Activated CD8-positive, alpha-beta memory T cell treated with anti-CD3 and anti-CD28 coated beads, Interleukin-2, amount 50 U/mL, for 4 hours (primary cell): ENCODE measurements at places on chromosomes 5 and 9.

- no peak for DNase-seq
Measured at GRCh38 chr9:123771690-123772089, 158.2 kb downstream of the DENND1A start.

DNA sequence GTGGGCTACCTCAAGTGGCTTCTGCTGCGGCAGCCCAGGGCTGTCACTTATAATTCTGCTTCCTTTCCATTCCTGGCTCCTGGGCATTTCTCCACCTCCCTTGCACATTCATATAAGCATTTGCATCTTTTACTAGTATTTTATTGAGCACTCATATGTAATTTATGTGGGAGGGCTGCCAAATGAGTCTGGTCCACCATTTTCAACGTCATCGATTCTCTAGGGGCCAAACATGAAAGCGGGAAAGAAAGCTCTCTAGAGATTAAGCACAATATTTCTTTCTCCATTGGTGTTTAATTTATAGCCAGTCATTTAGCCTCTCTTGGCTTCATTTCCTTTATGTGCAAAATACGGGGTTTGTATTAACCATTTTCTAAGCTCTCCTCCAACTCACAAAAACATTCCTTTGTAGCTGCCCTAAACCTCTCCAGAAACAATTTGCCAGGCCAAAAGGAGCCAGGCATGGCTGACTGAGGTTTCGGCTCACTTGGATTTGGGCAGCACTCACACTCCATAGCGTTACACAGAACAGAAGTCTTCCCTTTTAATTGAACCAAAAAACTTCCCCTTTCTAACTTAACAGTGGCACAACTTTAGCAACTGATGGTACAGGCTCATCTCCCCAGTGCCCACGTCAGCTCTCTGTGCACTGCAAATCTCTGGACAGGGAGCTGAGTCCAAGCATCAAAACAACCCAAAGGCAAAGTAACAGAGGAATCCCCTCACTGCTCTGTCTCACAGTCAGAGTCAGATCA is 183.5 kb downstream of the ROR2 start:
- DNase-seq = no peak

- DNase-seq = no peak
Measured at GRCh38 chr5:125129151-125129806, 382.8 kb upstream of the ZNF608 start.

DNA sequence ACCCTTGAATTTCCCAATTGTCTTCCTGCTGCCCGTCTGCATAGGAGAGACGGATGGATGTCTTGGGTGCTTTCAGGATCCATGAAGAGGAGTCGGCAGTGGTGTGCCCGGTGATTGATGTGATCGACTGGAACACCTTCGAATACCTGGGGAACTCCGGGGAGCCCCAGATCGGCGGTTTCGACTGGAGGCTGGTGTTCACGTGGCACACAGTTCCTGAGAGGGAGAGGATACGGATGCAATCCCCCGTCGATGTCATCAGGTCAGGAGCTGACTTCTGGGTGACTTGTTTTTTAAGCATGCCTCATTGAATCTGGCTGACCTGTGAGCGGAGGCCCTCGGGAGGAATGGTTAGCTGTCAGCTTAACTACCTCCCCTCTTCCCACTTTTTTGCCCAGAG is 24.2 kb downstream of the GALNT12 start:
- DNase-seq = no peak

DNA sequence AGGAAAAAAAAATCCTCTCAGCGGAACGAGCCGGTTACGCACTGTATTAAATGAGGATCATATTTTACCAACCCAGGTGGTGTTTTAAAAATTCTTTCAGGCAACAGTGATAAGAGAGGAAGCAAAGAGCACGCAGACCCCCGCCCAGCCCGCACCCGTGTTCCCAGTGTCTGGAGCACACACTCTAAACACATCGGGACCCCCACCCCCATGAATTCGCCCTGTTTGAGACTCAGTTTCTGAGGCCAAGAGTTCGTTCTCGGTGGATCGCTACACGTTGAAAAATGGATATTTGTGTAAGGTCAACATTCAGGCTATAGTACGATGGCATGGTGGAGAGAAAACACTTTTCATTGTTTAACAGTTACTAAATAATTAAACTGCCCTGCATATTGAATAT is 196.3 kb downstream of the MEF2C start:
- no peak for DNase-seq

DNA sequence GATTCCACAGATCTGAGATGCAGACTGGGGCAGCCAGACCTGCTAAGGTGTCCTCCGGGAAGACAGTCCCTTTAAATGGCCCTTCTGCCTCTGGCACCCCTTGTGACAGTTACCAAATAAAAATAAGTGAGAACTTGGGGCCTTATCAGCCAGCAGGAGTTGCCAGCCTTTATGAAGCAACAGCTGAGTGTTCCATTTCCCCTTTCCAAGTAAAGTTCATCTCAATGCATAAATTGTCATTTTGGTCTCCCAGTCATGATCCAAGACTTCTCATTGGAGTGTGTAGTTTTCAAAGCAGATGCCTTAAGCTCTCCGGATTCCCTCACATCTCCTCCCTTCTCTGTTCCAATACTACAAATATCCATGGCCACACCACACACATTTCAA is 4.1 kb downstream of the PTCH1 start:
- no peak for DNase-seq

- DNase-seq = no peak
Measured at GRCh38 chr9:134340475-134341160, 14.4 kb downstream of the RXRA start.

GRCh38 chr5:135318924-135319323 is 80.1 kb downstream of the MACROH2A1 start:
- no peak for DNase-seq

DNA sequence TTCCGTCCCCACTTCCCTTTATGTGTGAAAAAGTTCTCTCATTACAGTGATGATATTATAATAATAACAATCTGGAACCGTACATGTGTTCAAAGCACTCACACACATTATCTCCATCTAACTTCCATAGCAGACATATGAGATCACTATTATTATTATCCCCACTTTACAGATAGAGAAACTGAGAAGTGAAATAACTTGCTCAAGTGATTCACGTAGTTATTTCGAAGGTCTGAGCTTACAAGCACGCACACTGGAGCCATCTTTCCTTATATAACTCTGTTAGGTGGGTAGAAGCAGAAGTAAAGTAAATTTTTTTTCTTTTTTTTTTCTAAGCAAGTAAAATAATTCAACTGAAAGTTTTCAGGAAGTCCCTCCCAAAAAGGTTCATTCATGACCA is 62.9 kb upstream of the PTGER4 start:
- no peak for DNase-seq

- DNase-seq = no peak
Measured at GRCh38 chr5:128597156-128597555, 59.1 kb upstream of the FBN2 start.

GRCh38 chr9:100193078-100193477 is 94.0 kb downstream of the INVS start:
- DNase-seq = no peak

GRCh38 chr5:56530626-56531138 is 284.7 kb upstream of the MAP3K1 start:
- no peak for DNase-seq

GRCh38 chr9:33795819-33796218 is 458 bp downstream of the PRSS3 start:
- DNase-seq = no peak

- DNase-seq = no peak
Measured at GRCh38 chr9:123678878-123679329, 251.0 kb downstream of the DENND1A start.

- DNase-seq = no peak
Measured at GRCh38 chr5:146313027-146313426, 25.6 kb upstream of the POU4F3 start.

DNA sequence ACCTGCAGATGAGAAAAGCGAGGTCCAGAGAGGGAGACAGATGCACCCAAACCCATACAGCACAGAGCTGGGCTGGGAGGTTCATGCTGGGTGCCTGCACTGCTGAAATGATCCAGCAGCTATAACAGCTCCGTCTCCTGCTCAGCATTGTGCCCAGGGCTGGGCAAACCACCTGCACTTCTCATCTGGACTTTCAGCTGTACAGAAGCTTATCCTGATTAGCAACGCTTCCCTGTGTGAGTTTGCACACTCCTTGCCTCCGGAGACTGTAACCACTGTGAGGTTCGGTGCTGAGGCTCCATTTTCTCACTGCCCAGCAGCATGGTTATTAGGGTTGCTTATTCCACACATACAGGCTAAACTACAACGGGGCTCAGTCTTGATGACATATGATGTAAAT is 326.1 kb downstream of the ASTN2 start:
- no peak for DNase-seq

DNA sequence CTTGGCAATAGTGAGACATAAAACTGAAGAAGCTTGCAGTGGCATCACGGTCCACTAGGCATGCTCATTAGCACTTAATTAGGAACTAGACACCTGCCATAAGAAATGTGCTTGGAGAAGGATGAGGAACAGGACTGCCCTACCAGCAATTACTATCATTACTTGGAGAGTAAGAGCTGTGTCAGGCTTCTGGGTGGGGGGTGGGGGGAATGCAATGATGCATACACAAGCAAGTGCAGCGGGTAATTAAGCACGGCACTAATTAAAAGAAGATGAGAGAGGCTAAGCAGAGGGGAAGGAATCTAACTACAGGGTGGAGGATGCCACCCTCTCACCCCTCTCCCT is 53.1 kb downstream of the TLE1 start:
- no peak for DNase-seq

DNA sequence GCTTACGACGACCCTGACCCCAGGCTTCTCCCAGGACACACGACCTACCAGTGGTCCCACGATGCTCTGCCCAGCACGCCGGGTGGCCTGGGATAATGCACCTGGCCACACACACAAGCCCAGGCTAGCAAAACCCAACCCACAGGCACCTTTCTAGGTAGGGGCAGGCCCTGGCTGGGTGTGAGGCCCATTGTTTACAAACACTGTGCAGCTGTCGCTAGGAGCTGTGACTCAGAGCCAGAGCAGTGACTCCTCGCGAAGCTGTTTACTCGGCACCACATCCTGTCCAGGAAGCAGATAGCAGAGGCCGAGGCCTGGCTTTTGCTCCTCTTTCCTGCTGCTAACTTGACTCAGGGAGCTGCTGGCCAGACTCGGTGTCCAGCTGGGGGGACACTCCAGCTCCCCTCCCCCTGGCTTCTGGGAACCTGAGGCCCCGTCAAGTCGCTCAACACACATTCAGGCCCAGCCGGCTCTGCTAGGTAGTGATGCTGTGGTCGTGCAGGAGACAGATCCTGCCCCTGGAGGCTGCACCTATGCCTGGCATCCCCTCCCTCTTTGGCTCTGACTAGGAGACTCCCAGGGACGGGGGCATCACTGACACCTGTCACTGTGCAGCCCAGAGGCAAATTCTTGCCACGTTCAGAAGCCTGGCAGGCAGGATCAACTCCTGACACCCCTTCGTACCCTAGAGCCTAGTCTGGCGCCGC is 12.8 kb upstream of the RALGDS start:
- peak; percentile 82 for DNase-seq

DNA sequence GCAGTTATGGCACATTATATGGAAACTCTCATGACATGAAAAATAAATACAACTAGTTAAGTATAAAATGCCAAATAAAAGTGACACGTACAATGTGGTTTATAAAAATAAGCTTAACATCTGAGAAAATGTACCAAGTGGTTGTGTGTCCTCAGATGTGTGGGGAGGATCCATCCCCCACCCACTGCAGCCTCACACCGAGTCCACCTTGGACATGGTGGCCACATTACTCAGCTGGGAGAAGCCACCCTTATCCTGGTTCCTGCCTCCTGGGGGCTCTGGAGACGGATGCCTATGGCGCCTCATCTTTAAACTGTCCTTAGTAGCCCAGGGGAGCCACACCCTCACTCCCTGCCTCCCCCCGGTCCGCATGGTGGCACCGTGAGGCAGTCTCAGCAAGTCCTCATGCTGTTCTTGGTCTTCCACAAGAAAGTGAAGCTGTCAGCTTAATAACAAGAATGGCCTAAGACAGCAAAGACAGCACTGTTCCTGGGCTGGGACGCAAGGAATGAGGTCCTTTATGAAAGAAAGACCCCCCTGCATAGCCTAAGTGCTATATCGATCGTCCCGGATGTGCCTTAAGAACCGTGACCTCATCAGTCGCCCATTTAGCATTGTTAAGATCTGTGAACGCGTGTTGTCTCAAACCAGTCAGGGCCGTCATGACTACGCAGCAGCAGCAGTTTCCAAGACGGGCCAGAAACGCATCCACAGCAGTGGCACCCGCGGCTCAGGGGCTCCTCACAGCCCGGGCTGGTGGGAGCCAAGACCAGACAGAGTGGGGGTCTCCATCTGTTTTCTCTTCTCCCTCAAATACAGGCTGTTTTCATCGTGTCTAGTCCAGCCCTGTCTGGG is 56.4 kb downstream of the IPPK start:
- no peak for DNase-seq

GRCh38 chr9:79862921-79863890 is 291.4 kb downstream of the TLE4 start:
- DNase-seq = no peak

GRCh38 chr5:132419502-132420468 is 50.3 kb downstream of the SLC22A5 start:
- peak; percentile 60 for DNase-seq

GRCh38 chr9:131349881-131350563 is 43.9 kb upstream of the PRRC2B start:
- DNase-seq = peak; percentile 89

DNA sequence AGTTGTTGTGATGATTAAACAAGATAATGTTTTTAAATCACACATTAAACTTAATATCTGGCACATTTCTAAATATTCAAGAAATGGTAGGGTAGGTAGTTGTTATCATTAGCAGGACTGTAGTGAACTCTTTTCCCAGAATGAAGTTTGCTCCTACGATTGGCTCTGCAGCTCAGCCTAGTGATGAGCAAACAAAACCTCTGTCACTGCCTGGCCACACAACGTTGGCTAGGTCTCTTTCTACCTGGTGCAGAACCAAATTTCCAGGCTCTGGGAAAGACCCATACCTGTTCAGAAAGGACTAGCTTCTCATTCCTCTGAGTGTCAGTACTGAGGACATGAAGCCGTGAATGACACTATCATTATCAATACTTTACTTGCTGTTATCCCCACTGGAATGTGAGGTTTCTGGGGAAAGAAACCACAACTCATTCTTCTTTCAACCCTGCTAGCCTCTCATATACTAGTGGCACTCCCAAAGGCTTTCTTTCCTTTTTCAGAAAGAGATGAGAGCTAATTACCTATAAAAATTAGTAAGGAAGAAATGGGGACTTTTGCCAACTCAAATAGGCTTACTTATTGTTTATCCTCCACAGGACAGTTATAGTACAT is 219.3 kb upstream of the TRIM32 start:
- DNase-seq = no peak

- DNase-seq = no peak
Measured at GRCh38 chr5:169648725-169649310, 11.7 kb downstream of the DOCK2 start.

GRCh38 chr9:85246541-85246940 is 495.2 kb downstream of the AGTPBP1 start:
- DNase-seq = no peak

DNA sequence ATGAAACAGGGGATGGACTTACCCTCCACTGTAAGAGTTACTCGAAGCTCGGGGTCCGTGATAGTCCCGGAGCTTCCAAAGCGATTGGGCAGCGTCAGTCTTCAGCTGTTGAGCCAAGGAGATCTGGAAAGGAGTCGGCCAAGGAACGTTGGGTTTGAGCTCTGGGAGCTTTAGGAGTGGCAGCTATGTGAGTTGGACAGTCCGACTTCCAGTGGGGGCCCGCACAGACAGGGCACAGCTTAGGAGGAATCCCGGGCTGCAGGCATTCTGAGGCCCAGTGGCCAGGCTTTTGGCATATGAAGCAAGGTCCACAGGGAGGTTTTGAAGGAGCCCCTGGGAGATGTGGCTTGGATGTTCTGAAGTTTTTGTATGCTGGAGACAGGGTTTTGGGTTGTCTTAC is 72.7 kb downstream of the PHAX start:
- no peak for DNase-seq

GRCh38 chr9:2053883-2054845 is 39.0 kb downstream of the SMARCA2 start:
- DNase-seq = peak; percentile 53
